Stimulated activated CD8-positive, alpha-beta memory T cell treated with anti-CD3 and anti-CD28 coated beads, Interleukin-4, amount 100 ng/mL, for 4 hours (primary cell): ENCODE measurements at places on chromosomes 7 and 10.

DNA sequence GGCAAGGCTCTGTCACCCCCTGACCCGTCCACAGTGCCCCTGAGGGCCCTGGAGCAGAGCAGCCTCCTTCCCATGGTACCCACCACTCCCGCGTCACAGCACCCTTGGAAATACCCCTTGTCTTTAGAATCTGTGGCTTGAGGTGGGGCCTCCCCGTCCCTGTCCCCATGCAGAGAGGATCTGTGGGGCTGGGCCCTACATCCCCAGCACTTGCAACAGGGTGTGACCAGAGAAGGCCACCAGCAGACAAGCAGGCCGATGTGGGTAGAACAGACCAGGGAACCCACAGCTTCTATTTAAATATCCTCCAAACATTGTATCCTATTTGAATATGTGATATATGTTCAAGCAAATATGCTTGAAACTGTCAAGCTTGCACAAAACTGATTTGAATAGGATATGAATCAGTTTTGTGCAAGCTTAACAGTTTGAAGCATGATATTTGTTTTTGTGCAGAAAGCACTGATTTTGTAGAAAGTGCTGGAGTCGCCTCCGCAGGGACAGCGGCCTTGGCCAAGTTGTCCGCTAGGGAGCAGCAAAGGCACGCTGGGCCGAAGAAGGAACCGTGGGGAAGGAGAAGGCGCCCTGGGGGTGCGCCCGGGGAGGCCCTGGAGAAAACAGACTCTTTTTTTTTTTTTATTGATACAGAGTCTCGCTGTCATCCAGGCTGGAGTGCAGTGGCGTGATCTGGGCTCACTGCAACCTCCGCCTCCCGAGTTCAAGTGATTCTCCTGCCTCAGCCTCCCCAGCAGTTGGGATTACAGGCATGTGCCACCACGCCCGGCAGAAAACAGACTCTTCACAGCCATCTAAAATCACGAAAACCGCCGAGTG, 2.2 kb downstream of the CFAP46 start:
- no peak for DNase-seq

- DNase-seq = no peak
These were observed 101.9 kb downstream of the GRID1 start for GRCh38 chr10:86264481-86265231.

- DNase-seq = no peak
These were observed 392.9 kb upstream of the PFKP start for GRCh38 chr10:2674451-2674850.

- DNase-seq = no peak
These were observed 34.8 kb downstream of the DNAJB9 start for GRCh38 chr7:108604307-108605077.

DNA sequence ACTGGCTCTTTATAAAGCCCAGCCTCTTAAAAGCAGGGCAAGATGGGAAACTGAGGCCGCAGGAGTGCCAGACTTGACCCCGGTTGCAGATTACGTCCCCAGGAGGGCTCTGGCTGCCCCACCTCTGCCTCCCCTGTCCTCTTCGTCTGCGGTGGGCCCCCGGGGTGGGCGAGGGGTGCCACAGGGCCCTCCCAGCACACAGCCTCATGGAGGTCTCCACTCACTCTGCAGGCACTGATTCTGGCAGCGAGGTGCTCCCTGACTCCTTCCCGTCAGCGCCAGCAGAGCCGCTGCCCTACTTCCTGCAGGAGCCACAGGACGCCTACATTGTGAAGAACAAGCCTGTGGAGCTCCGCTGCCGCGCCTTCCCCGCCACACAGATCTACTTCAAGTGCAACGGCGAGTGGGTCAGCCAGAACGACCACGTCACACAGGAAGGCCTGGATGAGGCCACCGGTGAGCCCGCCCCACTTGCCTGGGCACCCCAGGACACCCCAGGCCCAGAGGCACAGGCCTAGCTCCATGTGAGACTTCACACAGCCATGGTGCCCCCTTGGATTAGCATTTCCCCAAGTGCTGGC, 39.4 kb upstream of the SLC29A3 start:
- DNase-seq = no peak

DNA sequence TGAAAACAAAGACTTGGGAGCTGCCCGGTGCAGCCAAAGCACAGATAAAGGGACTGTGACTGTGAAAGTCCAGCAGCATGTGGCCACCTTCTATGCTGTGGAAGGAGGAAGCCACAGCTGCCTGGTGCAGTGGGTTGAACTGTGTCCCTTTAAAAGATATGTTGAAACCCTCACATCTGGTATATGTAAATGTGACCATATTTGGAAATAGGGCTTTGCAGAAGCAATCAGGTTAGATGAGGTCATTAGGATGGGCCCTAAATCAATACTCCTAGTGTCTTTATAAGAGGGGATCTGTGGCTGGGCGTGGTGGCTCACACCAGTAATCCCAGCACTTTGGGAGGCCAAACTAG, 136.9 kb downstream of the GLI3 start:
- no peak for DNase-seq

- no peak for DNase-seq
These were observed 710 bp upstream of the C10orf105 start for GRCh38 chr10:71720288-71720687.

GRCh38 chr7:30166155-30166840, 31.5 kb downstream of the MTURN start:
- DNase-seq = no peak

GRCh38 chr7:95062901-95063300, 155.5 kb downstream of the PPP1R9A start:
- DNase-seq = no peak

DNA sequence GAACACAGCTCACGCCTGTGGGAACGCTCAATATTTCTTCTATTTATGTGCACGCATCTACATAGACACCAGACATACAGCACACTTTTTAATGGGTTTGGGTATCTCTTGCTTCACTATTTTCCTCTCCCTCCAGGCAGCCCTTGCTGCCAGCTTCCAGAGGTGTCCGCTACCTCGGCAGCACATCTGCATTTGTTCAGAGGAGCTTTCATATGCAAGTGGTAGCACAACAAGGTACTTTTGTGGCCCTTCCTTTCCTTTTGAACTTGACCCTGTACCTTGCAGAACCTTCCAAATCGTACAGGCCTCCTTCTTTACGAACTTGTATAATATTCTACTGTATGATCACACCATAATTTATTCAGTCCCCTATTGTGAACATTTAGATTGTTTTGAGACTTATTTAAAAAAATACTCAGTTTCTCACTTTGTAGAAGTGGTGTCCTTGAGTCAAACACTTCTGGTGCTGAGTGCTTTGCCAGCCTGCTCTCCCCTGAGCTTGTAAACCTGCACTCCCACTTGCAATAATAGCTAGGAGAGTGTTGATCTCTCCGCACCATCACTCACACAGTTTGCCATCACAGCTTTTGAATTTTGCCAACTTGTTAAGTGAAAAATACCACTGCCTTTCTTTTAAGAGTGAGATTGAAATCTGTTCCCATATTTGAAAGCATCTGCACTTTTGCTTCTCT, 106.0 kb upstream of the ZNF32 start:
- DNase-seq = no peak

- DNase-seq = no peak
These were observed 29.0 kb upstream of the WDFY4 start for GRCh38 chr10:48655411-48656240.

GRCh38 chr10:10677479-10677878, 340.2 kb upstream of the CELF2 start:
- no peak for DNase-seq

DNA sequence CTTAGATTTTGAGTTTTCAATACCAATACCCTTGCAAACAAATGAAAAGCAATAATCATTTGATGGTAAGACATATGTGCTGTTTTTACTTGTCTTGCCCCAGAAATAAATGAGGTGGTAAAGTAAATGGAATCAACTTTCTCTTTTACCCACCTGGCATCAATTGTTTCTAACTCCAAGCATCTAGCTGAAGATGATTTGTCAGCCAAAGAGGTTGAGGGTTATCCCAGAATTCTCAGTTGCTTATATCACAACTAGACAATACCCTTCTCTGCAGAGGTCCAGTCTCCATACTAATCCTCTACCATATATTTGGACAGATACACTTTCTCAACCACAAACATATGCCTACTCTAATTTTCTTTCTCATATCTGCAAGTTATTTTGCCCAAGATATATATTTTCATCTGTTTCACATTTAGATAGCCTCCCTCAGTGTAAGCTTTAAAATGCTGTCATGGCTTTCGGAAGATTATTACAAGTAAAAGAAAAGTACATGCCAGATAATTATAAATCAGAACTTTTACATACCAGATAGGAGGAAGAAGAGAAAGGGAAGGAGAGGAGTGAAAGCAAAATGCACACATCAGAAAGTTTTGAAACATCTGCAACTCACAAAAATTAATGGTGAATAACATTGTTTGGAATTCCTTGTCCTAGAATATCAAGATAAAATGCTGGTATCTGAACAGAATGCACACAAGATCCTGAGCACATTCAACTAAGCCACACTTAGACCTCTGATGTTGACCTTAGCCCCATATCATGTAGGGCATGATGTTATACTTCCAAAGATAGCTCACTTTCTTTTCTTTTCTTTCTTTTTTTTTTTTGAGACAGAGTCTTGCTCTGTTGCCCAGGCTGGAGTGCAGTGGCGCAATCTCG, 146.6 kb downstream of the REEP3 start:
- no peak for DNase-seq

- no peak for DNase-seq
These were observed 49.2 kb downstream of the IQUB start for GRCh38 chr7:123485187-123485586.

DNA sequence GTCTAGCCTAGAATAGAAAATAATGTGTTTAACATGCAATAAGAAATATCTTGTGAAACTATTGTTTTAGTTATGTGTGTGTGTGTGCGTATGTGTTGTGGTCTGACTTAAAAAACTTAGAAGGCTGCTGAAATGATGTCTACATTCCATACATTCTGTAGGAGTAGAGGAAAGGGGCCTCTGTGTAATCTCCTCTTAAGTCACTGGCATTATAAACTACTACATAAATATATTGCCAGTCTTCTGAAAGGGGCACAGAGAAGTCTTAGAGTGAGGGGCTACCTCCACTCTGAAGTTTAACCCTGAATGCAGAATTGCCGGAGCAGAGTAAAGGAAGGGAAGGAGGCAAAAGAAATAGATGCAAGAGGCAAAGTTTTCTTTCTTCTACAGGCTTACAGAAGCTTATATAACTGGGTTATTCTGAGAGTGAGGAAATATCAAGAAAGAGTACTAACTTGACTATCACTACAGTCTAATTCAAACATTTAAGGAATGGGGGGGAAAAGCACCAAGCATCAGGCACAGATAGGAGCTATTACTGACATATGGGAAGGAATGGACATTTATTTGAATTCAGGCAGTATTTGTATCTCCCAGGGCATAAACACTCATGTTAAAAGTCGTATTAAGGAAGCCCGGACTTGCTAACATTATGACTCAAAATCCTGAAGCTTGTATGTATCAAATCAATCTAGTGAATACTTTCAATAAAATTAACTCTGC, 75.7 kb downstream of the DNAJC1 start:
- no peak for DNase-seq

DNA sequence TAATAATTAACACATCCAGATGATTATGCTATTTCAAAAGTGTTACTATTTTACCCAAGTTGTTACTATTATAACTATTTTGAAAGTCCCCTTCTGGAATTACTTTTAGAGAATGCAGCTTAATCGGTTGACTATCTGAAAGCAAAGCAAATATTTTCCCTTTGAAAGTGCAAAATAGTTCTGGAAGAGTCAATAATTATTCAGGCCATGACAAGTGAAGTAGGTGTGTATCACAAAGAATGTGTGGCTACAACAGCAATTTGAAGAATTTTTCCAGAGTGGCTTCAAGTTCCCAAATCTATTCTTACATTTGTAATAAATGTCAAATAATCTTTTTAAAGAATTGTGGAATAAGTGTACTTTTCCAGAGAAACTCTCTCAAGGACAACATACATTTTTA, 42.8 kb downstream of the RNLS start:
- DNase-seq = no peak

- no peak for DNase-seq
These were observed 4.5 kb downstream of the KAZALD1 start for GRCh38 chr10:101066146-101066895.

DNA sequence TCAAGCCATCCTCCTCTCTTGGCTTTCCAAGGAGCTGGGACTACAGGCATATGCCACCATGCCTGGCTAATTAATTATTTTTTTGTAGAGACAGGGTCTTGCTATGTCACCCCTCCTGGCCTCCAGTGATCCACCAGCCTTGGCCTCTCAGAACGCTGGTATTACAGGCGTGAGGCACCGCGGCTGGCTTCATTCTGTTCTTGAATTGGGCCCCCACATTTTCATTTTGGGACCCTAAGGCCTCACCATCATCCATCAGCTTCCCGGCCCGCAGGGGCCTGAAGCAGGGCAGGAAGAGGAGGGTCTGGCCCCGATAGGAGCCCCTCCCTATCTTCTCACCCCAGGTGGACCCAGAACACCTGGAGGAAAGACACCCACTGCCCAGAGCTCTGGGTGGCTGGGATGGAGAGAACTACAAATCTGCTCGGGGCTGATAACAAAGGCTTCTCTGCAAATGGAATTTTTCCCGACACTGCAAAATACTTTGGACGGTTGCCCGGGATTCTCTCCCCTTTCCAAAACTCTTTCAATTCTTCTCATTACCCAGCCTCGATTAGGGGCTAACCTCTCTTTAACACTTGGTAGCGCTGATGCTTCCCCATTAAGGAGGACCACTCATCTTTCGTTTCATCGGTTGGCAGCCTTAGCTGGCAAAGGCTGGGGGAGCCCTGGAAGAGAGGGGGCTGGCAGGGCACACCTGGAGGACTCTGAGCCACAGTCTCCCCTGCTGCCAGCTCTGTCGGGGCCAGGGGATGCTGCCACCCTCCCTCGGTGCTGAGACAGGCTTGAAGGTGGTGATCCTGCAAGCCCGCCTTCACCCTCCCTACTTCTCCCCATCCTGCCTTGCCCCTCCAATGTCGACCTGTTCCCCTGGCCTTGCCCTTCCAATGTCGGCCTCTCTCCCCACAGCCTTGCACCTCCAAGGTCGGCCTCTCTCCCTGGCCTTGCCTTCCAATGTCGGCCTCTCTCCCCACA, 81.0 kb upstream of the GNA12 start:
- no peak for DNase-seq

GRCh38 chr7:37118004-37118403, 330.7 kb downstream of the ELMO1 start:
- DNase-seq = no peak

DNA sequence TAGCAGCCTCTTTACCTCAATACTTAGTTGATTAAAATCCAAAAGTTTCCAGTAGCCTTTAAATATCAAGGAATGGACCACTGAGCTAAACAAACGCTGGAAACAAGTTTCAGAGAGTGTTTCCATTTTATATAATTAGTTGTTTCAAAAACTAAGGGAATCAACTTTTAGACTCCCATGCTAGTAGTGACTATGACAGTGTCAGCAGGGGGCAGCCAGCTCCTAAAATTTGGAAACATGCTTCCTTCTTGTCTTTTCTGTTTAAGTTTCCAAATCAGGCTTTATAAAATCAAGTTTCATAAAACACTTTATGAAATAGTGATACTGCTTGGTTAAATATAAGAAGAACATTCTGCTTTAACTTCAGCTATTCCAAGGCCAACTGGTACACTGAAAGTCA, 138.2 kb upstream of the TMEM229A start:
- DNase-seq = no peak

DNA sequence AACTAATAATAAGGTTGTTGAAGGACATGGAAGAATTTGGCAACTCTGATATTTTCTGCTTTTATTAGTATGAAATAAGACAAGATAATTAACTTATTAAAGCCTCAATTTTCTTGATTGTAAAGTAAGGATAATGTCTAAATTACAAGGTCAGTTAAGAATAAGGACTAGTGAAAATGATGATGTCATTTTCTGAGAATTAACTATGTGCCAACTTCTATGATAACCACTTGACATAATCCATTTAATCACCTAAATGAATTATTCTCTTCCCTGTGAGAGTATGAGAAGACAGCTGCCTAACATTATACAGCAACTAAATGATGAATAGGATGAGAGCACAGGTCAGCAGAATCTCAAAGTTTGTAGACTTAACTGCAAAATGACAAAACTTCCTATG, 1153.4 kb upstream of the POT1 start:
- no peak for DNase-seq
